ENCODE measurements at places on chromosomes 2 and 18. TPM values are rescaled to one million over a fixed set of nuclear protein-coding genes. Genes with fewer than 3 reads are reported as not detected.

HOXD12 gene
- polyA plus RNA-seq: not detected

NIF3L1 gene
- 51.2 TPM for polyA plus RNA-seq

TET3 gene
- polyA plus RNA-seq: 0.82 TPM

SLC14A1 gene
- not detected for polyA plus RNA-seq

SIX3 gene
- not detected for polyA plus RNA-seq

FTCDNL1 gene
- 4.8 TPM for polyA plus RNA-seq

MYO3B gene
- not detected for polyA plus RNA-seq

COL4A4 gene
- polyA plus RNA-seq: 0.67 TPM

RNASEH1 gene
- 13.4 TPM for polyA plus RNA-seq

ERLEC1 gene
- polyA plus RNA-seq: 168 TPM

SPR gene
- polyA plus RNA-seq: 11.7 TPM

CCDC138 gene
- polyA plus RNA-seq: 3.6 TPM

GLI2 gene
- 0.19 TPM for polyA plus RNA-seq

DNAJC5G gene
- not detected for polyA plus RNA-seq

HAAO gene
- polyA plus RNA-seq: not detected

CELF4 gene
- polyA plus RNA-seq: 3.8 TPM

FLACC1 gene
- polyA plus RNA-seq: 1.1 TPM
